ENCODE measurements at places on chromosomes 2 and 18.

- no peak for DNase-seq
These were observed 149.6 kb upstream of the APCDD1 start for GRCh38 chr18:10304853-10305252.

DNA sequence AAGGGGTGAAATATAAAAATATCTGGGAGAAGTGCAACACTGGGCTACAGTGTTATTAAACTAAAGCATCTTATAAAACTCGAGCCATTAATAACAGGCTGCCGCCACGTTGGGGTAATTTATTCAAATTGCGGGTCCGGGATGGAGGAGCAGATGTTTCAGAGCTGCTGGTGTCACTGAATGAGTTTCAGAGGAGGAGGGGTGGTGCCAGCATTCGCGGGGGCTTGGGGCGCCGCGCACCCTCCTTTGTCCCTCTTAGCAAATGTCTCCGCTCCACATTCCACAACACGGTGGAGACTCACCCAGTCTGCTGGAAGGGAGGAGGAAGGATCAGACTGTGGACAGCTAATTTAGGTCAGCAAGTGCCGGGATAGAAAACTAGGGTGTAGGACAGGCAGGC is 260.5 kb downstream of the CELF4 start:
- DNase-seq = no peak

- no peak for DNase-seq
These were observed 133.5 kb downstream of the TMEM182 start for GRCh38 chr2:102895376-102895775.

DNA sequence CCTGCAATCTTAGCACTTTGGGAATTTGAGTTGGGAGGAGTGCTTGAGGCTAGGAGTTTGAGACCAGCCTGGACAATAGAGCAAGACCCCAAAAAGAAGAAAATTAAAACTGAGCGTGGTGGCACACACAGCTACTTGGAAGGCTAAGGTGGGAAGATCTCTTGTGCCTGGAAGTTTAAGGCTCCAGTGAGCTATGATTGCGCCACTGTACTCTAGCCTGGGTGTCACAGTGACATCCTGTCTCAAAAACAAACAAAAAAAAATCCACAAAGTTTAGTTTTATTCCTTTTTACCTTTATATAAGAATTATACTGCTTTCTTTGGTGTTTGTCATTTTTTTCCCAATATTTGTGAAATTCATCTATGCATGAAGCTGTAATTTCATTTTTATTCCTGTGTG is 20.3 kb downstream of the SLC39A10 start:
- DNase-seq = no peak

- DNase-seq = no peak
These were observed 10.5 kb downstream of the TM4SF20 start for GRCh38 chr2:227368574-227368973.
